Natural killer cell (primary cell): ENCODE measurements at places on chromosomes 7 and 10.

DNA sequence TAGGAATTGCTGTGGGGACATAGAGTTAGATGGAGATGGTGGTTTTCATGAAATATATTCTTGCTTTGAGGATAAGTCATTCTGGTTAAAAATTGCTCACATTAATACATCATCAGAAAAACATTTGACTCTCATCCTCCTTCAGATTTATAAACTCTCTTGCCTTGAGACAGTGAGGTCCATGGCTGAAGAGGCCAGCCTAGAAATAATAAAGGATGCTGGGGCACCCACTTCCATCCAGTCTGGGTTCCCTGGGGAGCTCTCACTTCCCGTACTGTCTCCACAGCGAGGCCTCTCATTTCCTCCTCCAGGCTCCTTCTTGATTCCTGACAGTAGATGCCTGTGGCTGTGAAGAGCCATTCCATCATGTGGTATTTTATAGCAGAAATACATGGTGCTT, 73.3 kb upstream of the PRKG1 start:
- no peak for DNase-seq

- DNase-seq: no peak
Measured at GRCh38 chr7:22216832-22217475, 140.0 kb downstream of the RAPGEF5 start.

GRCh38 chr7:13743226-13743625, 246.2 kb downstream of the ETV1 start:
- DNase-seq: no peak

- DNase-seq: no peak
Measured at GRCh38 chr7:45720989-45721388, 146.8 kb downstream of the ADCY1 start.

- no peak for DNase-seq
Measured at GRCh38 chr10:69738071-69738470, 63.6 kb upstream of the COL13A1 start.

GRCh38 chr10:73084209-73084608, 12.5 kb downstream of the P4HA1 start:
- no peak for DNase-seq

DNA sequence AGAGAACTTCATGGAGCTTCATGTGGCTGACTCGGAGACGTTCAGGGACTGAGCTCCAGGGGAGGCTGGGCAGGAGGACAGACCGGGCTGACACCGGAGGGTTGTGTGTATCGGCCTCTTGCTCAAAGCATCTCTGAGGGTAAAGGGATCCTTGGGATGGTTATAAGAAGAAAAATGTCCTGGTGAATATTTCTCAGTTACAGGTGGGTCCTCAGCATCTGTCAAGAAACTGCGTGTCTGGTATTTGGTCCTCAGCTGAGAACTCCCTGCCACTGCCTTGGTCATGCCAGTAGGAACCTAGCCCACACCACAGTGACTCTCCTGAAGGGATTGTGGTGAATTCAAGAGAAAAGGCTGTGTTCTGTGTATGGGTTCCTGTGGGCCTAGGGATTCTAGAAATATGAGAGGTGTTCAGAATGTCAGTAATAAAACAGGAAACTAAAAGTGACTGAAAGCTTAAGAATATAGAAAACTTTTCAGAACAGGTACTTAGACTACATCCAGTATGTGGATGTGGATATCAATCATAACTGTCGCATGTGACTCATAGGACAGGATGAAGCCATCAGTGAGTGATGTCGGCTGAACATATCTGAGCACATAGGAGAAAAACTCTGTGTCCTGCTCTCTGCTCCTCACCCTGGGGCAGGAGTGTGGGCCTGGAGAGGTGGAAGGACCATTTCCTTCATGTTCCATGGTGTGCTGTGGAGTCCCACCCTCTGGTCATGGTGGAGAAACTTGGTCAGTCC, 28.4 kb downstream of the MBL2 start:
- DNase-seq: no peak

- DNase-seq: no peak
Measured at GRCh38 chr10:124161601-124162000, 68.2 kb upstream of the CHST15 start.

GRCh38 chr10:20888620-20889330, 8.3 kb downstream of the NEBL start:
- no peak for DNase-seq

DNA sequence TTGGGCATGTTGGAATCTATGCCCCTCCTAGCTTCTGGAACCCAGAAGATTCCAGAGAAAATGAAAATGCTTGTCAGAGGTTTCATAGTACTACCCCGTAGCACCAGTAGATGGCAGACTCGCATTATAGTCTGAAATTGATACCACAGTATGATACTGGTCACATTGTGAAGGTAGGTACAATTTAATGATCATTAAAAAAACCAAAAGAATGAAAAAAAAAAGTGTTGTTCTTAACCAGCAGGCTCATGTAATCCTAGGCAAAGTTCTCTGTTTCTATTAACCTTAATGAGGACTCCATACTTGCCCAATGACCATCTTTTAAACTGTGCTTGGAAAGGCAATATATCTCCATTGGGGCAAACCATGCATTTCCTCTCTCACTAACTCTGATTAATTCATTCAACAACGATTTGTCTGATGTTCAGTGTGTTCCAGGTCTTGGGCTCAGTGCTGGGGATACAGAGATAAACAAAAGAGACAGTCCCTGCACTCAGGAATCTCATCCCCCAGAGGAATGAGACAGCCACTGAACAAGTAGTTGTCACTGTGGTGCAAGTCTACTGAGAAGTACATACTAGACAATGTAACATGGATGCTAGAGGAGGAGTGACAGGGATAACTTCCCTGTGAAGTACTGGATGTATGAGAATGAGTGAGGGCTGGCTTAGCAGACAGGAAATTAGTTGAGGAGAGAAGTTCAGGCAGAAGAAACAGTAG, 223.5 kb upstream of the PHYHIPL start:
- DNase-seq: peak; percentile 2

GRCh38 chr10:43785252-43785651, 136.6 kb upstream of the ZNF32 start:
- no peak for DNase-seq

DNA sequence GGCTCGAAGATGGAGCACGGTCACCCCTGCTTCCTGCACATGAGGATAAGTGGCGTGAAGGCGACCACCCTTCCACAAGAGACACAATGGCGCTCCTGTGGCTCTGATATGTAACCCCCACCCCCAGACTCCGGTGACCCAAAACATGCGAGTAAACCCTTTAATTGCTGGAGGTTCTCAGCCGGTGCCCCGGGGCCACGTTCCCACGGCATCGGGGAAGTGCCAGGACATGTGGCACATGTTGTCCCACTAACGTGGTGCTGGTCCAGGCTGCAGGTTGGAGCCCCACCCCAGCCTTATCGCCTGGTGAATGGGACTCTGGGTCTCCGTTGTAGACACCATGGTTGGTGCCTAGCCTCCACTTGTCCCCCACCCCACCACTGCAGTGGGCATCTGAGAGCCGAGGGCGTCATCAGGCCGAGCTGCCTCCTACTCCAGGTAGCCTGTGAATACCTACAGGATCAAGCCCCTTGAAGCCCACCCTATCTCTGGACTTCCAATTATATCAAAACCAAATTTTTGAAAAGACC, 132.8 kb downstream of the PRKAG2 start:
- DNase-seq: no peak

- no peak for DNase-seq
Measured at GRCh38 chr7:111132833-111133232, 41.9 kb downstream of the LRRN3 start.

- DNase-seq: no peak
Measured at GRCh38 chr7:83798489-83798888, 149.6 kb upstream of the SEMA3E start.

GRCh38 chr7:48563334-48563733, 361.0 kb upstream of the CDC14C start:
- no peak for DNase-seq

DNA sequence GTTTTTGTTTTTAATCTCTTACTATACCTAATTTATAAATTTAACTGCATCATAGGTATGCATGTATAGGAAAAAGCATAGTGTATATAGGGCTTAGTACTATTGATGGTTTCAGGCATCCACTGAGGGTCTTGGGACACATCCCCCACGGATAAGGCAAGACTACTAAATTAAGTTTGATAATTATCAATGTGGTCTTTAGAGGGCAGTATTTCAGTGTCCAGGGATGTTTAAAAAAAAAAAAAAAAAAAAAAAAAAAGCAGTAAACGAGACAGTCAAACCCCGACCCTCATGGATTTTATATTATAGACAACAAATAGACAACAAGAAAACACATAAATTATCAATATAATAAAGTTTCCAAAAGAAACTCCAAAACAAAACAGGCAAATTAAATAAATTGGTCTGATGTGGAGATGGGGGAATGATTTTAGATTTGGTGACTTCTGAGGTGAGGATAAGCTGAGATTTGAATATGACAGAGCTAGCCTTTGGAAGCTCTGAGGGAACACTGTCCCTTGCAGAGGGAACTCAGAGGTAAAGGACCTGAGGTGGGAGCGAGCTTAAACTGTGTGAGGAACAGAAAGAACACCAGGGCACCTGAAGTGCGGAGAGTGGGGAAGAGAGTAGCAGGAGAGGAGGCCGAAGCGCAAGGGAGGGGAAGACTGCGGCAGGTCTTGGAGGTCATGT, 14.8 kb downstream of the ACSM6 start:
- no peak for DNase-seq

GRCh38 chr7:25624833-25625232, 396.5 kb upstream of the NPVF start:
- DNase-seq: no peak

- no peak for DNase-seq
Measured at GRCh38 chr7:137204246-137204645, 139.3 kb downstream of the PTN start.

GRCh38 chr10:418226-418625, 271.2 kb downstream of the DIP2C start:
- DNase-seq: no peak

DNA sequence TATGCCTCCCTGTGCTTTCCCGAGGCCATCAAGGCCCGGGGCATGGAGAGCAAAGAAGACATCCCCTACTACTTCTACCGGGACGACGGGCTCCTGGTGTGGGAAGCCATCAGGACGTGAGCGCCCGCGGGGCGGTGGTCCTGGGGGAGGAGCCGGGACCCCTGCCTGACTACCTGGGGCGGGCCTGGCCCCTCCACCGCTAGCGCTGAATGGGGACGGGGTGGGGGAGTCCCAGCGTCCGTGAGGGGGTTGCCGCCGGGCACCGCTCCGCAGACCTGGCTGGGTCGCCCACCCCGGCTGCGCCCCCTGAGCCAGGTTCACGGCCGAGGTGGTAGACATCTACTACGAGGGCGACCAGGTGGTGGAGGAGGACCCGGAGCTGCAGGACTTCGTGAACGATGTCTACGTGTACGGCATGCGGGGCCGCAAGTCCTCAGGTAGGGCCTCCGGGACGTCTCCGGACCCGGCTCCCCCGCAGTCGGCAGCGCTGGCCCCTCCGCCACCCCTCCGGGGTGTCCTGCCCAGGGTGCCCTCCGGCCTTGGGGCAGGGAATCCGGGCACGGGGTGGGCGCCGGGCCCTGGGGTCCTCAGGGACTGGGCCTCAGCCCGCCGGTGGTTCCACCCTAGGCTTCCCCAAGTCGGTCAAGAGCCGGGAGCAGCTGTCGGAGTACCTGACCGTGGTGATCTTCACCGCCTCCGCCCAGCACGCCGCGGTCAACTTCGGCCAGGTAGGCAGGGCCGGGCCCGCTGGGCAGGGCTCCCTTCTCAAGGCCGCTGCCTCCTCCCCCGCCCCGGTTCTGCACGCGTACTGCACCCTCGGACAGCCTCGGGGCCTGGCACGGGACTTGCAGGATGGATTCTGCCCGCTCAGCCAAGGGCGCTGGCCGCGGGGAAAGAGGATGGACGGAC, 69.3 kb downstream of the ALOX5 start:
- DNase-seq: no peak

DNA sequence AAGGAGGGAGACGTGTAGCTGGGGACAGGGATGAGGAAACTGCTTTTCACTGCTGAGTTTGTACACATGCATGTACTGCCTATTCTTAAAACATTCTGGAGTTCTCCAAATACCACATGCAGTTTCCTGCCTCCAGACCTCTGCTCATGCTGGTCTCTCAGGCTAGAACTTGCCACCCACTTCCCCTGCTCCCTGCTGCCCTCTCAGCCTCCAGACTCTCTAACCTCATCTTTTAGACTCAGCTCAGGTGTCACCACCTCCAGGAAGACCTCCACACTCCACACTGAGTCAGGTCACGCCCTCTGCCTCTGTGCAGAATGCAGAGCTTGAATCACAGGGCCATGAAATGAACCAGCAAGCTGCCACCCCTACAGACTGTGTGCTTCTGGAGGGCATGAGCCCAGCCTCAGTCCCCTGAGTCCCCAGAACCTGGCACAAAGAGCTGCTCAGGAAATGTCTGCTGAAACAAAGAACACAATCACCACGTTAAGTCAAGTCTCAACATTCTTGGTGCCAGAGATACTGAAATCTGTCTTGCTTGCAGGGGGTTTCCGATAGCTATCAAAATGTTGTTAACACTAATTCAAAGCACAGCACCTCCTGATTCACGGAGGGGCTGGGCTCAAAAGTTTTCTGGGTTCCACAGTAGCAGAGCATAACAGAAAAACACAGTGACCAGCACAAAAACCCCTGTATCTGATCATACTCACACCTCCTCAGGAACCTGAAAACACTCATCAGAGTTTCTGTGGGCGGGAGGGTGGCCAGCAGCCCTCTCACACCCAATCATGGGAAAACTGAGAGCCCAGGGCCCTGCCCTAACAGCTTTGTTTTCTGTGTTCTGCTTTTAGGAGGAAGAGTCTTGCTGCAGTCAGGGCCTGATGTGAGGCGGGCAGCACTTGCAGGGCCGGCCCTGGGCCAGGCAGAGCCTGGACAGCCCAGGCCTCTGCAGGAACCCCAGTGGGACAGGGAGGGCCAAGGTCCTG, 21.1 kb downstream of the FAM53B start:
- DNase-seq: peak; percentile 66
